Activated naive CD4-positive, alpha-beta T cell treated with anti-CD3 and anti-CD28 coated beads for 36 hours (primary cell): ENCODE measurements at places on chromosomes 2 and 18. TPM values are rescaled to one million over a fixed set of nuclear protein-coding genes. Genes with fewer than 3 reads are reported as not detected.
A peak's percentile ranks its signal among the peaks of the same experiment; 100 is the strongest.

- H3K36me3 ChIP-seq = peaks cover 3% of the 10 kb centered on the region
- peaks cover 47% of the 10 kb centered on the region for H3K4me1 ChIP-seq
- peak overlapping the region; percentile 21 for H3K4me3 ChIP-seq
- no peak overlapping the region for H3K27ac ChIP-seq
- no peaks in the 10 kb centered on the region for H3K27me3 ChIP-seq
These were observed 2.0 kb downstream of the NPC1 start for GRCh38 chr18:23584019-23584983.

DNA sequence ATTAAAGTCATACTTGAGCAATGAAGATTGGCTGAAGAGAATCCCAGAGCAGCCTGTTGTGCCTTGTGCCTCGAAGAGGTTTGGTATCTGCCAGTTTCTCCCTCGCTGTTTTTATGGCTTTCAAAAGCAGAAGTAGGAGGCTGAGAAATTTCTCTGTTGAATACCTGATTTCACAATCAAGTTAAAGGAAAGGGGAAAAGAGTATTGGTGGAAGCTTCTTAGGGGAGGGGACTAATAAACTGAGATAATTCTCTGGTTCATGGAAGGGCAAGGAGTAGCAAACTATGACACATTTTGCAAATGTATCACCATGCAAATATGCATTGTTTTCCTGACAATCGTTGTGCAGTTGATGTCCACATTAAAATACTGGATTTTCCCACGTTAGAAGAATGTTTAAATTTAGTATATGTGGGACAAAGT is at the start of gene IL1B:
TSS of gene IL1B (minus strand) at position 85 of the 423 bp plus-strand sequence. CDS start 550 bp downstream, outside the sequence.
- H3K27ac ChIP-seq = no peak within 1 kb of the TSS
- no peaks in the 10 kb centered on the region for H3K36me3 ChIP-seq
- H3K4me1 ChIP-seq = no peaks in the 10 kb centered on the region
- no peak for DNase-seq
- H3K27me3 ChIP-seq = peaks cover 17% of the 10 kb centered on the region
- H3K4me3 ChIP-seq = no peak within 1 kb of the TSS

GRCh38 chr2:232484628-232485347 is 2.8 kb downstream of the ECEL1 start:
- no peaks in the 10 kb centered on the region for H3K36me3 ChIP-seq
- peaks cover 31% of the 10 kb centered on the region for H3K27me3 ChIP-seq
- no peak overlapping the region for H3K27ac ChIP-seq
- H3K4me3 ChIP-seq = peak overlapping the region; percentile 3
- H3K4me1 ChIP-seq = peaks cover 3% of the 10 kb centered on the region

Gene MATN3
- not detected for total RNA-seq

Gene MC4R
- not detected for total RNA-seq

Gene MAP2
- 0.67 TPM for total RNA-seq
